CD4-positive, alpha-beta T cell treated with Interleukin-21 for 1 hour (primary cell): ENCODE measurements at places on chromosomes 13 and 19.

GRCh38 chr13:99436686-99437416, 64.4 kb upstream of the TM9SF2 start:
- peak; percentile 93 for DNase-seq

- no peak for DNase-seq
Measured at GRCh38 chr13:36101157-36101556, 30.0 kb downstream of the DCLK1 start.

- no peak for DNase-seq
Measured at GRCh38 chr13:61664801-61665705, 249.4 kb upstream of the PCDH20 start.

- no peak for DNase-seq
Measured at GRCh38 chr13:22229916-22230315, 559.0 kb downstream of the FGF9 start.

GRCh38 chr13:74036373-74036772, 97.8 kb downstream of the KLF12 start:
- no peak for DNase-seq

DNA sequence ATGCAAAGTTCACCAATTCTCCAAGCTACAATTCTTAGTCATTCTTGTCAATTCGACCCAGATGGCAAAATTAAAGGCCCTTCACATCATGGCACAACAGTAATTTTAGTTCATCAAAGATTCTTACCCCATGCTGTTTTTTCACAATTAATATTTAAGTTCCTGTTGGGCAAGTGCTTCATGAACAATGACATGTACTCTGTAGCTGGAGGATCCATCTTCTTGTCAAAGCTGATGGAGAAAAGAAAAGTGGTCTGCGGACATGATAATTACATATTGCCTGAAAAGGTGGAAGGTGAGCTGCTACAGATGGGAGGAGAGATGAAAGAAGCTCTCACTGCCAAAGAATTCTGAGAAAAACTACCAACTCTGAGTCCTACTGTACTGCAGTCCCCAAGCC, 1370.3 kb upstream of the SLC10A2 start:
- DNase-seq: no peak

DNA sequence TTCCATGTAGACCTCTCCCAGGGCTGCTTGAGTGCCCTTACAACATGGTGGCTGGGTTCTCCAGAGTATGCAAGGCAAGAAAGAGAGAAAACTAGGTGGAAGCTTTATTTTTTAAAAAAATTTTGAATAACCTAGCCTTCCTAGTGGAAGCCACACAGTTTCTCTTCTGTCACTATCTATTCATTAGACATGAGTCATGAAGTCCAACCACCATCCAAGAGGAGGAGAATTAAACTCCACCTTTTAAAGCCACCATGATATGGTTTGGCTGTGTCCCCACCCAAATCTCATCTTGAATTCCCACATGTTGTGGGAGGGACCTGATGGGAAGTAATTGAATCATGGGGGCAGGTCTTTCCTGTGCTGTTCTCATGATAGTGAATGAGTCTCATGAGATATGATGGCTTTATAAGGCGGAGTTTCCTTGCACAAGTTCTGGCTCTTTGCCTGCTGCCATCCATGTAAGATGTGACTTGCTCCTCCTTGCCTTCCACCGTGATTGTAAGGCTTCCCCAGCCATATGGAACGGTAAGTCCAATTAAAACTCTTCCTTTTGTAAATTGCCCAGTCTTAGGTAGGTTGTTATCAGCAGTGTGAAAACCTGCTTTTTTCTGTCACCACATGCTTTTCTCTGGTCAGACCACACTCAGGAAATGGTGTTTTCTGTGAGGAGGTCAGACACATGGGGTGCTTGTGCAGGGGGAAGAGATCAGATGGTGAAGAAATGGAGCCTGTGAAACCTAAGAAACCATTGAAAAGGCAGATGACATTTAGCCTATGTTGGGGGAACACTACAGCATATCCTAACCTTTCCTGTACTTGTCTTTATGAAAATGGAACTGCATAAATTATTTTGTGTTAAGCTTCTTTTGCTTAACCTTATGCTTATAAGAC, 57.7 kb downstream of the ANKRD10 start:
- peak; percentile 28 for DNase-seq

- DNase-seq: no peak
Measured at GRCh38 chr13:91399189-91400062, 1.0 kb downstream of the GPC5 start.

DNA sequence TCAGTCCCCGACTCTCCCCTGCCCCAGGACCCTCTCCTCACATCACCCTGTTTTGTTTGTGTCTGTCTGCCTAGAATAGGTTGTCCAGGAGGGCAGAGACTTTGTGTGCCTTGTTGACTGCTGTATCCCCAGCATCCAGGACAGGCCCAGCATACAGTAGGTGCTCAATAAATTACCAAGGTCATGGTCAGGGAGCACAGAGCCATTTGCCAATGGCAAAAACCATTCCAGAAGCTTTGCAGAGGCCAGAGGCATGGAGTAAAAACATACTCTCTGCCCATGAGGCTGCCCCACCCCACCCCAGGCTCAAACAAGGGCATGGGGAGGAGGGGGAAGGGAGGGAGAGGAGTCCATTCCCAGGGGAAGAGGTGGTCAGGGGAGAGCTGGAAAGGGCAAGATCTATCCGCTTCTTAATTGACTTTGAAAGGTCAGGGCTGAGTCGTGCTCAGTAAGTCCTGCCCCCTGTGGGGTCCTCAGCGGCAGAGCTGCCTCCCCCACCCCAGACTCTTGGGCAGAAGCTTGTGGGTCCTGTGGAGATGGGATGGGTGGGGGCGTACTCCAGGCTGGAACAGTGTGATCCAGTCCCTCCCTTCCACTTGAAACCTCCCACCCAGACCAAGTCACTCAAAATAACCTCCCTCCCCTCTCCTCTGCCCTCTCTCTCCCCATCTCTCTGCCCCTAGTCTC, 4.4 kb downstream of the GPR4 start:
- DNase-seq: no peak

DNA sequence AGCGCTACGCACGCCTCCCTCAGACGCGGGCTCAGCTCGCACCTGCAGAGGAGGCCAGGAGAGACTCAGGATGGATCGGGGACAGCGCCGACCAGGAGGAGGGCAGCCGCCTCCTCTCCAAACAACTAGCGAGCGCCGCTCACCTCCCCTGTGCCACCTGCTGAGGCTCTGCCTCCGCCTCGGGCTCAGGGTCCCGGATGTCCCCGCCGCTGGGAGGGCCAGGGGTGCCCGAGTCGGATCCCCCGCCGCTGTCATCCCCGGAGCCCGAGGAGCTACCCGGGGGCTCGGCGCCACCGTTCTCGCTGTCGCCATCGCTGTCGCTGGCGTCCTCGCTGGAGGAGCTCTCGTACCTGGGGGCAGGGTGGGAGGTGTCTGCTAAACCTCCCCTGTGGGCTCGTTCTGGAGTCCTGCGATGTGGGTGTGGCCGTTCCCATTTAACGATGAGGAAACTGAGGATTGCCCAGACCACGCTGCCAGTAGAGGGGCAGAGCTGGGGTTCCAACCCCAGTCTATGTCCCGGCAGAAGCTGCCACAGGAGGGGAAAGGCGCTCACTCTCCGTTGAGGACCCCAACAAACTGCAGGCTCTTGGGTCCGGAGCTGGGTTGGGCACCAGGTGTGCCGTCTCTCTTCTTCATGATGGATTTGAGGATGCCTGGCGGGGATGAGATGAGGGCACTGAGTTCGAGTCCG, 9.2 kb downstream of the KANK3 start:
- no peak for DNase-seq

GRCh38 chr13:113863524-113864272, at the start of gene GAS6:
GAS6 (minus strand) TSS chr13:113864076; CDS start chr13:113863920, 156 bp downstream.
- no peak for DNase-seq

- no peak for DNase-seq
Measured at GRCh38 chr13:37369616-37370015, 229.0 kb downstream of the POSTN start.

GRCh38 chr19:7386308-7386707, 37.6 kb downstream of the ARHGEF18 start:
- DNase-seq: no peak

GRCh38 chr19:29439688-29440550, 85.9 kb upstream of the VSTM2B start:
- no peak for DNase-seq

GRCh38 chr13:109479534-109479933, 306.8 kb downstream of the IRS2 start:
- no peak for DNase-seq

DNA sequence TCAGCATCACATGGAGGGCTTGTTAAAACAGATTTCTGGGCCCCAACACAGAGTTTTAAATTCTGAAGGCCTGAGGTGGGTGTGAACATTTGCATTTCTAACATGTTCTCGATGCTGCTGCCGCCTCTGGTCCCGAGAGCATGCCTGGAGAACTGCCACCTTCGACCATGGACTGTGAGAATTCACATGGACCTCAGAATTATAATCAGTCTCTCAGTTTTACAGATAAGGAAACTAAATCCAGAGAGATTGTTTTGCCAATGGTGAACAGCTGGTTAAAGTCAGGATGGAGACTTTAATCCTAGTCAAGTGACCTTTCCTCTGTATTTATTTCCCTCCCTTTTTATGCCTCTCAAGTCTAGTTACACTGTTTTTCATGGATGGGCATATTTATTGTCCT, 14.7 kb downstream of the ALOX5AP start:
- no peak for DNase-seq

DNA sequence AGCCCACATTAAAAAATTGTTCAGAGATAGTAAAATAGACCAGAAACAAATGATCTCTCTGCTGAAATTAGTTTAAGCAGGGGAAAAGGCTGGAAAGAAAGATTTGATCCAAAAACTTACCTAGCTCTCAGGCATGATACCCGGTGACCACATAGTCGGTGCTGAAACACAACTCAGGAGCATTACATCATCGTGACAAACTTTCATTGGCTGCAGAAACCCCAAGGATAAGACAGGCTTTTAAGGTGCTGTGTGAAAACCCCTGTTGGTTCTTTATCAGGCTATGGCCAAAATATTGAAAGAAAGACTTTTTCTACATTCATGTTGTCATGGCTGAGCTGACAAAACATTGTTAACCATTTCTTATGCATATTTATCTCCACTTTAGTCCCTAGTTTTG, 171.7 kb upstream of the KLF12 start:
- DNase-seq: no peak

DNA sequence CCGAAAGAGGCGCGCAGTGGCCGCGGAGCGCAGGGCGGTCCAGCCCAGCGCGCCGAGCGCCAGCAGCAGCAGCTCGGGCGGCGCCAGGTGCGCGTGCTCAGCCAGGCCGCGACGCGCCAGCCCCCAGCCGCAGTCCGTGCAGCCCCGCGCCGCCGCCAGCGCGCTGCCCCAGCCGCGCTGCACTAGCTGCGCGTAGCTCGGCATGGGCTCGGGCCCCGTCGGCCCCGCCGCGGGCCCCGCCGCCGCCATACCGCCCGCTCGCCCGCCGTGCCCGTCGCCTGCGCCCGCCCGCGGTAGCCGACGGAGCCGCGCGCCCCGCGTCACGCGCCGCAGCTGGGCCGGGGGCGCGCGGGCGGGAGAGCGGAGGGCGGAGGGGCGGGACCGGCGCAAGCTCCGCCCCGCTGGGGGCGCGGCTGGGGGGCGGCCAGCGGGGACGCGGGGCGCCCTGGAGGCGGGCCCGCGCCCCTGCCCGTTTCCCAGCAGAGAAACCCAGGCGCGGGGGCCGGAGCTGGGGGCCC, at the start of gene CERS1:
Gene CERS1, minus strand, starts transcription at position 335 of the 518 bp plus-strand sequence. Its CDS starts 86 bp downstream, at position 249.
- no peak for DNase-seq

DNA sequence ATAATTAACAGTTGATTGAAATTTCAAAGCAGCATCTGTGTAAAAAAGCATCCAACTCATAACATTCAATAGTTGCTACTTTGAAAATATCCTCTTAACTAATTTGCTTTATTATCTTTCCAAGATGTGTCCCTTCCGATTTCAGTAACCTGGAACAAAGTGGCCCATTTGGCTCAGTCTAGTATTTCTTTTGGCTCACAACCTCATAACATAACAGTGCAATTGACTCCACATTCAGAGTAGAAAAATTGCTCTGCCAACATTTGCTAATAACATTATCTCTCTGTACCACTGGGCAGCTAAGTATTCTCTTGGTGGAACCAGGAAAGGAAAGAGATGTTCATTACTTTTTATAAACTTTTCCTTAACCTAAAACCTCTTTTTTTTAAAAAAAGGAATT, 571.1 kb upstream of the ARGLU1 start:
- DNase-seq: no peak

- no peak for DNase-seq
Measured at GRCh38 chr19:8826371-8826770, 5.7 kb downstream of the ZNF558 start.

GRCh38 chr13:40812102-40812501, 22.7 kb downstream of the SLC25A15 start:
- no peak for DNase-seq

DNA sequence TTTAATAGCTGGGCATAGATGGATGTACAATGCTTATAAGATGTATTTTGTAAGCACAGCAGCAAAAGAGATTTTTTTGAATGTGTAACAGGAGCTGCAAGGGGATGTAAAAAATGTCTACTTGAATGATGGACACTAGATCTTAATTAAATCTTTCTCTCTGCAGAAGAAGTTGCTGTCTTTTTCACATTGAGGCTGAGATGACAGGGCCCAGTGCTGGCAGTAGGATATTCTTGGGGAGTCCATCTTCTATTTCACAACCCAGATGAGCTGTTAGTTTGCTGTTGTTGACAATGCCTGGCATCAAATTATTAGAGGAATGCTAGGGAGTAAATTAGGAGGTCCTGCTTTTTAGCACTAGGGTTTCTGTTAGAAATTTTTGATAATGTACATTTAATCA, 698.7 kb downstream of the SLITRK5 start:
- no peak for DNase-seq

DNA sequence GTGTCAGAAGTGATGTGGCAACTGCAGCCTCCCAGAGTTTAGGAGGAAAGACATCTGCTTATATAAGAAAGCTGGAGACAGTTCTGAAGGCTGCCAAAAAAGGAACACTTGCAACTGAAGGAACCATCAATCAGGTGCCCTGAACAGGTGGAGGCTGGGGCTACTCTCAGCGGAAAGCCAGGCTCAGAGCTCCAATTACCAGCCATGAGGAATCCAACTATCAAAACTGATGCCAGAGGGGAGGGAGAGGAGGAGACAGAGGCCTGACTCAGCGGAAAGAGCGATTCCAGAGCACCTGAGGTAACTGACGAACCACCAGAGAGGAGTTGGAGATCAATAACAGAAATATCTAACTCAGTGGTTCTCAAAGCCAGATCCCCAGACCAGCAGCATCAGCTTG, 24.3 kb downstream of the LEUTX start:
- no peak for DNase-seq

DNA sequence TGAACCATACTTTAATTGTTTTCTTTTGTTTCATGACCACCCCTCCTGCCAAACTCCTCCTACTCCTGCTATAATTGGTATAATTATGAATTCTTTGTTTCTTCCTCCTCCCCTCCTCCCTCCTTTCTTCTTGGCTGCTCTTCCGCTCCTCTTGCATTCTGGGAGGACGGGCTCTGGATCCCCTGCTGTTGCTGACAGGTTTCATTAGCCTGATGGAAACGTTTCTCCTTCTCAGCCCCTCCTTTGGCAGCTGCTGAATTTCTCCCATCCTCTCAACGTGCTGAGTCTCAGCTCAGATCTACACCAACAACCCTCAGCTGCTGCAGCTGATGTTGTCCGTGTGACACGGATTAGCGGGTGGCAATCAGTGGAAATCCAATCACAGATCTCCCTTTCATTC, 97.1 kb upstream of the UBAC2 start:
- DNase-seq: no peak

GRCh38 chr19:6297202-6297601, 17.4 kb upstream of the MLLT1 start:
- DNase-seq: no peak

- DNase-seq: no peak
Measured at GRCh38 chr13:74256969-74257368, 122.8 kb upstream of the KLF12 start.

GRCh38 chr13:109140479-109141349, 511.3 kb downstream of the MYO16 start:
- DNase-seq: no peak
